LNCaP clone FGC (cell line): ENCODE measurements at places on chromosomes 5 and 9.

DNA sequence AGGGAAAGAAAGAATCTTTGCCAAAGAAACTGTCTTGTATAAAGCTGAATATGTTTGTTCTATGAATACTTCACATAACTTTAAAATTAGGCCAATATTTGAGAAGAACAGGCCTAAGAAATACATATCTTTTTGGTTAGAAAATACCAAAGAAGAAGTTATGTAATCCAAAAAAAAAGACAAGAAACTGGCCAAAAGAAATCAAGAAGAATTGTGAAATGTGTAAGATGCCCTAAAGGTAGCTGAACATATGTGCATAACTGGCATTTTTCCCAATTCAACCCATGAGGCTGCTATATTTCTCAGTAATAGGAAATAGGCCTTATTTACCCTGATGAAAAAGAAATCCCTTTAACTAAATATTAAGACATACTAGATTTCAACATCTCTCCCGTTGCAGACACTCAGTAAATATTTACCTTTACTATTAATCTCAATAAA is 290.0 kb downstream of the CETN3 start:
- peak; percentile 23 for DNase-seq

- DNase-seq: no peak
Observed at GRCh38 chr9:129853614-129854013, 18.4 kb downstream of the USP20 start.

GRCh38 chr9:87263291-87263690 is 234.4 kb upstream of the DAPK1 start:
- no peak for DNase-seq

- no peak for DNase-seq
Observed at GRCh38 chr9:137313326-137313936, 11.4 kb upstream of the NRARP start.

- no peak for DNase-seq
Observed at GRCh38 chr9:137348769-137349470, 46.8 kb upstream of the NRARP start.

- DNase-seq: no peak
Observed at GRCh38 chr5:140868721-140869554, at the start of gene PCDHA11. PCDHA11 (plus strand) TSS chr5:140868957; CDS start chr5:140869104, 147 bp downstream.

DNA sequence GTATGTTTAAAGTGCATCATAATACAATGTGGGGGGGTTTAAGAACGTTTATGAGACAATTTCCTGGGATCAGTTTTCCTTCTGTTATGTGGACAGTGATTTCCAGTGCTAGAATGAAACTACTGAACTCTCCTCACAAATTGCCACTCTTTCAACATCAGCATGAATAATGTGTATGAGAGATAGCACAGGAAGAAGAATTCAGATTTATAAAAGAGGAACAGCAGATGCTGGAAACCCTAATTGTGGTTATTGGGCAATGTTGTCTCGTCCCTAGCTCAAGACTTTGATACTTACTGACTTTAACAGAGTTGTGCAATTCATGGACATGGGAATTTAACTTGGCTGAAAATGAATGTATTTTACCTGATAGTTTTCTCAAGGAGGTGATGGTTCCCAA is 410.8 kb upstream of the MEF2C start:
- no peak for DNase-seq

- no peak for DNase-seq
Observed at GRCh38 chr5:58923355-58923754, 340.5 kb downstream of the RAB3C start.

DNA sequence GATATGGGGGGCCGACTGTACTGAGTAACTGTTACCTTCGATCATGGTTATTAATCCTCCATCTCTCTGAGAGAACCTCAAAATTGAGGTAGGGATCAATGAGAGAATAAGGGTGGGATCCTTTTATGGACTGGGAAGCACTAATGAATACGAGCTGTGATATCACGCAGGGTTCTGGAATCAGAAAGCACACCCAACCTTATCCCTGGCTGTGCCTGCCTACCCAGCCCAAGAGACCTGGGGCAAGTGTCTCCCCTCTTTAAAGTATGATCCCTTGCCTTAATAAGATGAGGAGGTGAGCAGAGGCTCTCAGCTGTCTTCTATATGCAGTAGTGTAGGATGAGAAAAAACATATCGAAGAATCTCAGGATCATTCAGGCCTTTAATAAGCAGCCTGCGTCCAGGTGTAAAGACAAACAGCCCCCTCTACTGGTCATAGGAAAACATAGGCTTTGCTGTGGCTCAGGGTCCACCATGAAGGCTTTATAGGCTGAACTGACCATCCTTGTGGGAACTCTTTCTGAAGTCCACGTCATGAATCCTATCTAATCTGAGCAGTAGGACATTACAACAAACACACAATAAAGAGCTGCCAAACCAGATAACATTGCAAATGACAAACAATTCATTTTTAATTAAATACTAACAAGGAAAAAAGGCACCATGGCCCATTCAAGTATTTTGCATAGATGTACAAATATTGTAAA is 16.8 kb downstream of the NIPAL4 start:
- peak; percentile 34 for DNase-seq

GRCh38 chr5:31412324-31412723 is 119.6 kb downstream of the DROSHA start:
- DNase-seq: no peak

- DNase-seq: no peak
Observed at GRCh38 chr5:29214839-29215238, 1978.6 kb upstream of the CDH6 start.

DNA sequence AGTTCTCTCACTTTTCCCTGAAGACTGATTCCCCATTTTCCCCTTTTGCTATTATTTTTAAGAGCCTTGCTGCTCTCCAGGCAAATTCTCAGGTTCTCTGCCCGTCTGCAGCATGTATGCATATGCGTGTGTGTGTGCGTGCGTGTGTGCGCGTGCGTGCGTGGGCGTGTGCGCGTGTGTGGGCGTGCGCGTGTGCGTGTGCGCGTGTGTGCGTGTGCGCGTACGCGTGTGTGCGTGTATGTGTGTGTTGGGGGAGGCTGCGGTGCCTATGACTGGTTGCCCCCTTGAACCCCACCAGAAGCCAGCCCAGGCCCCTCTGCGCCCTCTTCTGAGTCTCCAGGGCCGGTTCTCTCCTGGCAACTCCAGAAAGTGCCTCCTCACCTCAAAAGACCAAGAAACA is 987 bp upstream of the FOXI1 start:
- DNase-seq: no peak

DNA sequence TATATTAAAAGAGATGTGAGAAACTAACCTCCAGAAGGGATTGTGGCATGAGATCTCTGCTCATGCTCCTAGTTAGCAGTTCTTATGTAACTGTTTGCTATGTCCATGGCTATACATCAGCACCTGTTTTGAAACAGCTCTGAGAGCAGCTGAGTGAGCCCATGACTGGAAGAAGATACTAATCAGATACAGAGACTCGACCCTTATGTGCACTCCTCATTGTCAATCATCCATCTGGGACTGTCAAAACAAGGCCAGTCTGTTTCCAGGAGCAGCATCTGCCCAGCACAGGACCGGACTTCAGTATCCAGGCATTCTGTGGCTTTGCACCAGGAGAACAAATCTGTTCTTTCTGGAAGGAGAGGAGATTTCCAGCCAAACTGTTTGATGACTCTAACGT is 77.7 kb downstream of the EFNA5 start:
- no peak for DNase-seq

DNA sequence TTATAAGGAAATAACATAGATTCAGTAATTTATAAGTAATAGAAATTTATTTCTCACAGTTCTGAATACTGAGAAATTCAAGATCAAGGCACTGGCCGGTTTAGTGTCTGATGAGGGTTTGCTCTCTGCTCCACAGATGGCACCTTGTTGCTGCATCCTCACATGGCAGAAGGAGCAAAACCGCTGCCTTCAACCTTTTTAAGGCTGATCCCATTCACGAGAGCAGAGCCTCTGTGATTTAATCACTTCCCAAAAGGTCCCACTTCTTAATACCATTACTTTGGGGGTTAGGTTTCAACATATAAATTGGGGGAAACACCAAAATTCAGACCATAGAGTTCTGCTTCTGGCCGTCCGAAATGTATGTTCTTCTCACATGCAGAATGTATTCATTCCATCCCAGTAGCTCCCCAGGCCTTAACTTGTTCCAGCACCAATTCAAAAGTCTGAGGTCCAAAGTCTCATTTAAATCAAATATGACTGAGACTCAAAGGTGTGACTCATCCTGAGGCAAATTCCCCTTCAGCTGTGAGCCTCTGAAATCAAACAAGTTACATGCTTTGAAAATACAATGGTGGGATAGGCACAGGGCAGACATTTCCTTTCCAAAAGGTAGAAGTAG is 30.6 kb downstream of the BAAT start:
- no peak for DNase-seq

DNA sequence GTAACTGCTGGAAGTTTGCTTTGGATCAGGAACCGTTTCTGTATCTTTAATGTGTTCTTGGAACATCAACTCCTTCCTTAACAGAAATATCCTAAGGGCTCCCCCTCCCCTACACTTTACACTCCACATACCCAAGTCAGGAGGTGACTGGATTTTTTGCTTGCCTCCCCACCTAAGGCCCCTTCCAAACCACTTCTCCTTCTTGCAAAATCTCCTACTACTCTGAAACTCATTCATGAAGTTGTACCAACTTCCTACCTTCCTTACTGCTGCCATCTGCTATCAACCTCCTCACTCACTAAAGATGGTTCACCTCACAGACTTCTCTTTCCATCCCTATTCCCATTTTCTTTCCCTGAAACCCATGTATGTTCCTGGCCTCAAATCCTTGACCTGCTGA is 16.1 kb downstream of the TXN start:
- DNase-seq: no peak

DNA sequence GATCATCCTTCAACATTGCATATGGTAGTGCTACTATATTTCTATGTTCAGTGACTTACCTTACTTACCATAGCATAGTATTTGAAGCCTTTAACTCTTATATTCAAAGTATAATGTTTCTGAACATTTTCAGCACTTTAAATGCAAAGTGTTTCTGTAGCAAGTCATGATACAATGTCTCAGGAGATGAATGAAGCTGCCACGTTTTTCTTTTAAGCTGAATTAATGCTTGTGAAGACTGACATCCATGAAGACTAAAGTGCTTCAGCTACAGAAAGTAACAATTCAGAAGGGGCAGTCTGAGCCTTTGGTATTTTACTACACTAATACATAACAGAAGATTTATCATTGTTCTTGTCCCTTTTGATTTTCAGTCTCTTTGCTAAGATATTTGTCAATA is 709.1 kb upstream of the ARRDC3 start:
- no peak for DNase-seq

DNA sequence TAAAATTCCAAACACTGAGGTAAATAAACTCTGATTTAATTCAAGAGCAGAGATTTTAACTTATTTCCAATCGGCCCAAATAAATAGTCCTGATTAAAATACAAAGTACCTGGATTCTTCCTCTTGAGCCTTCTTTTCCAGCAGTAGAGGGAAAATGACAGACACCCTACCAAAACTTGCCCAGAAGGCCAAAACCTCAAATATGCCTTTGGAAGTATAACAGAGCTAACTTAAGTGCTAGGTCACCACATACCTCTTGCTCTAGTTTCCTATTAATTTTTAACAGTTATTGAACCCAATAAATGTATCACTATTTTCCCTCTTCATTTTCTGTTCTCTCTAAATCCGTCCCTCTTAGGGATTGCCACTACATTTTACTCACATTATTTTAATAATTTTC is 1.4 kb downstream of the BAAT start:
- DNase-seq: no peak

- DNase-seq: no peak
Observed at GRCh38 chr5:174794931-174795672, 70.7 kb downstream of the MSX2 start.

DNA sequence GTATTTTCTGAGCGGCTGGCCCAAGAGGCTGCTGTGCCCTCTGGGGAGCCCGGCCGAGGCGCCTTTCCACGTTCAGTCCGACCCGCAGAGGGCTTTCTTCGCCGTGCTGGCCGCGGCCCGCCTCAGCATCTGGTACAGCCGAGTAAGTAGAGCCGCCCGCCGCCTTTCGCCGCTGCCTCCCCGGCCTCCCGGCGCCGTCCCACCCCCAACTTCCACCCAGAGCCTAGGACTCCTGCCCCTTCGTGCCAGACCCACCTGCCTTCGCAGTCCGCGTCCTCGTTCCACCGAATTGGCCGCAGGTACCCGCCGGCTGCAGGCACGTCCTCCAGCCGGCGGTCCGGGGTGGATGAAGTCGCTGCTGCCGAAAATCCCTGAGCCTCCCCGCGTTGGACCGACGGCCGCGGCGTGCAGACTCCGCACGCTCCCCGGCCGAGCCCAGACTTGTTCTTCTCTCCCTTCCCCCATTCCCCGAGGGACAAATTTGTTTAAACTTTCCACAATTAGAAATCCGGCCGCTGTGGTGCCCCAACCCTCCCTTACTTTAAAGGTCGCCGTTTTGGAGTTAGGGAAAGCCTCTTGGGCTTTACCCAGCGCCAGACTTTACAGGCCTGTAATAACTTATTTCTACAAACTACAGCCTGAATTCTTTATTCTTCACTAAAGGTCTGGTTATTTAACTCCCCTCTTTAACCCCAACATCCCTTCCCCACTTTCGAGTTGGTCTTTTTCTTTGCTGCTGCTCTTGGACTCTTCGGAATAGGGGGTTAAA is 589 bp downstream of the RIC1 start:
- DNase-seq: no peak

DNA sequence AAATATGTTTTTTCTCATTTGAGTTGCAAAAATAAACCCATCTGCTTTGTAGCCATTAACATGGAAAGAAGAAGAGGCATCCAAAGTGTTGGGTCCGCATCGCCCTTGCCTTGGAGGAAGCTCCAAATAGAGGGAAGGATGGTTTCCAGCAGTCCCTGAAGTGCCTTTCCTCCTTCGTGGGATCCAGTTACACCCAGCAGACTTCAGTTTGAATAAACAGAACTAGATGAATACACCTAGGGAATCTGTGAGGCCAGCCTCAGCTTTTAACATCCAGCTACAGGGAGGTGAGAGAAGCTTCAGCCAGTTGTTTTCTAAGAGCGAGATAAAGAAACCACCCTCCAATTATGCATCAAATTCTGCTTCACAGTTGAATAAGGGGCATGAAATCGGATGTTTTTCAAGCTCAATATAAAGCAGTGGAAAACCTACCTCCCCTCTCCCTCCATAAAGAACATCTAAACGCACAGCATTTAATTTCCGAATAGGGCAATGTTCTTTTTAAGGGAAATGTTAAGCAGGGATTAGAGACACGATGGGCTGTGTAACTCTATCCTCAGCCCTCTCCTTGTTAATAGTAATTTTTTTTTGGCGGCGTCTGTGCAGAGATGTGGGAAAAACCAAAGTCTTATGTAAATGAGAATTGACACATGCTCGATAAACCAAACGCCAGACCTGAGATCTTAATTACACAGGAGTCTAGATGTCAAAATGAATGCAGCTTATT is 264.7 kb downstream of the SLIT3 start:
- DNase-seq: no peak

- no peak for DNase-seq
Observed at GRCh38 chr5:143979044-143979690, 167.2 kb downstream of the HMHB1 start.
